Stimulated activated CD4-positive, alpha-beta T cell treated with anti-CD3 and anti-CD28 coated beads, Interleukin-4, amount 100 ng/mL, for 1 hour (primary cell): ENCODE measurements at places on chromosomes 7 and 10.

GRCh38 chr7:158573310-158573709 lies 14.3 kb downstream of the PTPRN2 start:
- no peak for DNase-seq

GRCh38 chr7:70460071-70460470 lies 671.9 kb upstream of the GALNT17 start:
- DNase-seq: no peak

DNA sequence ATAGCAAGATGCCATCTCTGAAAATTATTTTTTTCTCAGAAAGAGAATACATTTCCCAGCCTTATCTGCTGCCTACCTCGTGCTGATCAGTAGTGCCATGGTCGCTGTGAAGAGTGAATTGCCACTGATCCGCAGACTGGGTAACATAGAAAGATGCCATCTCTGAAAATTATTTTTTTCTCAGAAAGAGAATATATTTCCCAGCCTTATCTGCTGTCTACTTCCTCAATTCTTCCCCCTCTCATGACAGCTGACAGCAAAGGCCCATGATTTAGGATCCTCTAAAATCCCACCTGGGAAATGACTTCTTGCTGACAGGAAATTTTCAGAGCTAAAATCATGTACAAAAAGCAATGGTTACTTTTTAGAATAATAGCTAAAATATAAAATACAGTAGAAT lies 92.5 kb upstream of the AHR start:
- DNase-seq: no peak

DNA sequence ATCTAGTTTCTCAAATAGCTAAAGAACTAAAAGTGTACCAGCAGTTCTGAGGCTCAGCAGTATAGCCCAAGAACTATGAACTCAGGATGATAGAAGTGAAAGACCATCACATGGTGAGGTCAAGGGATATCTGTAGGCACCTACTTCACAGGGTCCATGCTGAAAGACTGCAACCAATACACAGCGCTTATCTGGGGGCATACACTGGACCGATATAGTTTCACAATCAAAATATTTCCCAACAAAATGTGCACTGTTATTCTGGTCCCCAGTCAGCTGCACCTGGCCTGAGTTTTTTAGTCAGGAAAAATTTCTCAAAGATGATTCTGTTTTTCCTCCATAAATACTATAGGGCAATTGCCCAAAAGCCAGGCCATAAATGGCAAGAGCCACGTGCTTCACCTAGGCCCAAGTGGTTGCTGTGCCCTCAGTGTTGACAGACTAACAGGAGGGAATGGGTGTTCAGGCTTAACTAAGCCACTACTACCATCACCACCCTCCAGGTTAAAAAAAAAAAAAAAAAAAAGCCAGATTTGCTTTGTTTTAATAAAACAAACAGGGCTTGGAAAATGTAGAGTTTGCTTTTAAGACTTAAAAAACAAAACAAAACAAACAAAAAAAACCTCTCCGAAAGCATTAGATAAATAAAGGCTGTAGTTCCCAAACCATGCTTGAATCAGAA lies 58.5 kb downstream of the OGDH start:
- no peak for DNase-seq

DNA sequence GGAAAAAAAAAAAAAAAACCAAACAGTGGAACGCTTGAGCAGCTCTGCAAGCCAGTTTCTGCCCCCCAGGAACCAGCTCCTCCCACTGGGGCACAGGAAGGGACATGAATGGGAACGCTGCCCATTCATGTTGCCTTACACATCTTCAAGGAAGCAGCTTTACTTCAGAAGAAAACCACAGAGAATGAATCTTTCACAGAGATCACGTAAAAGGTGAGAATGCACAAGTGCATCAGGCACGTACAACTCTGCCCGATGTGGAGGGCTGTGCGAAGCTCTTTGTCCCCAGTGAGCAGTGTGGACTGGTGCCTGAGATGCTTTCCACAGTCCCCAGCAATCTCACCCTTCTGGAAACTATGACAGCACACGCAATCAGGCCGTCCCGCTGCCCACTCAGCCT lies 106.2 kb downstream of the DLG5 start:
- DNase-seq: no peak

- DNase-seq: no peak
Observed at GRCh38 chr10:124385627-124386185, 33.0 kb downstream of the OAT start.

DNA sequence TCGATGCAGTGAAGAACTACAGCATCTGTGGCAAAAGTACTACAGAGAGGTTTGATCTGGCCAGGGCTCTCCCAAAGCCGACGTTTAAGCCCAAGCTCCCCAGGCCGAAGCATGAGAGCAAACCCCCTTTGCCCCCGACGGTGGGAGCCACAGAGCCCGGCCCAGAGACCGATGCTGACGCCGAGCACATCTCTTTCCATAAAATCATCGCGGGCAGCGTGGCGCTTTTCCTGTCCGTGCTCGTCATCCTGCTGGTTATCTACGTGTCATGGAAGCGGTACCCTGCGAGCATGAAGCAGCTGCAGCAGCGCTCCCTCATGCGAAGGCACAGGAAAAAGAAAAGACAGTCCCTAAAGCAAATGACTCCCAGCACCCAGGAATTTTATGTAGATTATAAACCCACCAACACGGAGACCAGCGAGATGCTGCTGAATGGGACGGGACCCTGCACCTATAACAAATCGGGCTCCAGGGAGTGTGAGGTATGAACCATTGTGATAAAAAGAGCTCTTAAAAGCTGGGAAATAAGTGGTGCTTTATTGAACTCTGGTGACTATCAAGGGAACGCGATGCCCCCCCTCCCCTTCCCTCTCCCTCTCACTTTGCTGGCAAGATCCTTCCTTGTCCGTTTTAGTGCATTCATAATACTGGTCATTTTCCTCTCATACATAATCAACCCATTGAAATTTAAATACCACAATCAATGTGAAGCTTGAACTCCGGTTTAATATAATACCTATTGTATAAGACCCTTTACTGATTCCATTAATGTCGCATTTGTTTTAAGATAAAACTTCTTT lies 2.3 kb downstream of the LRRTM3 start:
- no peak for DNase-seq

- DNase-seq: no peak
Observed at GRCh38 chr10:106405141-106405540, 759.4 kb downstream of the SORCS1 start.

DNA sequence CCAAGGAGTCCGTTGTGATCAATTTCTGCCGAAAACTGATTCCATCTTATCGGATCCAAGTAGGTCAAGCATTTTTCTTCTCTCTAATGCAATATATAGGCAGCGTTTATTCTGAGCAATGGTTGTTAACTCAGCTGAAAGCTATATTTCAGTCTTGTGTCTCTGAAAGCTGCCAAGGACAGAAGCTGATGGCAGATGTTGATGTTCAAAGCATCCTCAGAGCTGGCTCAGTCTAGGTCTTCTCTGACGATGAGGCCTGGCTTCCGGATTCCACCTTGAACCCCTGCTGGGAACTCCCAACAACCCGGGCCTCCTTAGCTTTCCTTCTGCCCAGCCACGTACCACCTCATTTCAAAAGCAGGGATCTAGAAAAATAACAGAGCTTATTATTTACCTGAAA lies 863.6 kb downstream of the NRG3 start:
- DNase-seq: no peak

DNA sequence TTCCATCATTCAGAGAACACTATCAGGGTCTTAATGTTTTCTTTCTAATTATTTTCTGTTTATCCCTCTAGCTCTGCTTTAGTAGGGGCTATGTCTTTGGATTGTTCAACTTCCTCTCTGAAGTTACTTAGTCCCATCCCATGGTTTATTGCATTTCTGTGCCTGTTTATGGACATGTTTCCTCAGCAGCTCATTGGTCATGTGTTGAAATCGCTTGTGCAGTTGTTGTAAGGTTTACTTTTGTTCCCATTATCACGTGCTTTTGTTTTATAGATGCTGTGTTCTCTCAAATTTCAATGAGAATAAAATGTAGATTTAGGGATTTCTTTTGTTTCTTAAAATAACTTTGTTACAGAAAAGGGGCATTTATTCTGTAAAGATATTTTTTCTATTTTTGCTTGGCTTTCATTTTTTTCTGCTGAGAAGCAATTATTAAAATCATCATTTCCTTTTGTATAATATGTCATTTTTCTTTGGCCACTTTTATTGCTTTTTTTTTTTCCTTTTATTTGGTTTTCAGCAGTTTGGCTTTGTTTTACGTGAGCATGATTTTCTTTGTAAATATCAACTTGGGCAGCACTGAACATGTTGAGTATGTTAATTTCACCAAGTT lies 110.9 kb downstream of the CCDC7 start:
- no peak for DNase-seq

DNA sequence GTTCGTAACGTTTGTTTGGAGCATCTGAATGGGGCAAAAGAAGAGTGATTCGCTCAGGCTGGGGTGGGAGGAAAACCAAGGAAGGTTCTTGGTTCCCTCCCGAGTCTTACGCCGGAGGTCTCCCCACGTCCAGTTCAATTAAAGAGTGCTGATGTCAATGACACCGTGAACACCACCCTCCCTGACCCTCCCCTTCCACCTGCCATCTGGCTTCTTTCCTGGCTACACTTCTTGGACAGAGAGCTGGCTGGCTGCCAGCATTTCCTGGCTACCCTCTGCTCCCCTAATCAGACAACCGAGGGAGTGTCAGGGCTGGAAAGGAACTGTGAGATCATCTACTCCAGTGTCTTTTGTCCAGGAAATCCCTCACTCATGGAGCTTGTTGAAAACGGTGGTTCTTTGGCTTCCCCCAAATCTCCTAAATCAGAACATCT lies 24.1 kb upstream of the FFAR4 start:
- DNase-seq: no peak

DNA sequence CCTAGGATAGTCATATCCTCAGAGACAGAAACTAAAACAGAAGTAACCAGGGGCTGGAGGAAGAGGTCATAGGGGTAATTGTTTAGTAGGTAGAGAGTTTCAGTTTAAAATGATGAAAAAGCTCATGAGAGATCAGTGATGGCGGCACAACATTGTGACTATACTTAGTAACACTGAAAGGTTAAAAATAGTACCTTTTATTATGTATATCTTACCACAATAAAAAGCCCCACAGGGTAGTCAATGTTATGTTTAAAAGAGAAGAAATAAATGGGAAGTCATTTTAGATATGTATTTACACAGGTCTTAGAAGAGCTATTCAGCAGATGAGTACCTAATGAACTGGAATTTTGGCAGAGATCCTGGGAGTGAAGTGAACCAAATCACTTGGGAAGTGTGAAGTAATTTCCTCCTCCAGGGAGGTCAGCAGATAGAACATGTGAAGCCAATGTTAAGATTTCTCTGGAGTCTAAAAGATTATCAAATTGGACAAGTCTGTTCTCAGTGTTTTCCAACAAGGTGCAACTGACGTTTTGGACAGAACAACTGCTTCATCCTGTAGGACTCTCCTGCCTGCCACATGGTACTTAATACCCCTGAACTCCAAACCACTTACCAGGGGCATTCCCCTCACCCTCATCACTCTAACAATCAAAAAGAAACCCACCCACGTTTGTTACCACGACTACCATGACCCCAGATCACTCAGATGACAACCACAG lies 6.4 kb downstream of the CDCA7L start:
- peak; percentile 28 for DNase-seq

DNA sequence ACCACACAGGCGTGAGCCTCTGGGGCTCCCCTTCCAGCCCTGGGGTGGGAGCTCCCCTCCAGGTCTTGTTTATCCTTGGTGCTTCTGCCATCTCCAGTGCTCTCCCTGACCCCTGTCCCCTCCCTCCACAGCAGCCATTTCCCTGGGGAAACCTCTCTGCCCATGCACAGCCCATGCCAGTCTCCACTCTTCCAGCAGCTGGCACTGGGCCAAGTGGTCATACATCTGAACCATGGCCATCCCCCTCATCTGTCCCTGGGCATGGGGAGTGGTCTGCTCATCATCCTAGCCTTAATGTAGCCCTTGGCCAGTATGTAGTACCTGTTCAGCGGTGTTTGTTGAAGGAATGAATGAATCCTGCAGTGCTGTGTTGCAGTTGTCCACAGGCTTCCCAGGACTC lies 172.4 kb upstream of the ZNF32 start:
- DNase-seq: no peak

GRCh38 chr7:17580141-17580540 lies 281.7 kb downstream of the AHR start:
- DNase-seq: no peak

DNA sequence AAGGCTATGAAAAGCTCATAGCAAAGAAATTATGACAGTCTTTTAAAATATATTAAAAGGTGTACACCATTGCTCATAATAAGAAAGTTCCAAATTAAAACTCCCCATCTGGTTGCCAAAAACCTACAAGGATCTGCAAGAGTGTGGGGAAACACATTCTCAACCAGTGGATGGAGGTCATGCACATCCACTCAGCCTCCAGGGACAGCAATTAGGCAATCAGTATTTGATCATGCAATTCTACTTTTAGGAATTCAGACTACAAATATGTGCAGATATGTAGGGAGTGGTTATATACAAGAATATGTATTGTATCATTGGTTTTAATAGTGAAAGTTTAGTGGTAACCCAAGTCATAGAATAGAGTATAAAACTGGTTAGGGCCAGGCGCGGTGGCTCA lies 157.8 kb downstream of the FGFR2 start:
- DNase-seq: no peak

GRCh38 chr7:106071356-106071998 lies 40.6 kb downstream of the SYPL1 start:
- peak; percentile 25 for DNase-seq

DNA sequence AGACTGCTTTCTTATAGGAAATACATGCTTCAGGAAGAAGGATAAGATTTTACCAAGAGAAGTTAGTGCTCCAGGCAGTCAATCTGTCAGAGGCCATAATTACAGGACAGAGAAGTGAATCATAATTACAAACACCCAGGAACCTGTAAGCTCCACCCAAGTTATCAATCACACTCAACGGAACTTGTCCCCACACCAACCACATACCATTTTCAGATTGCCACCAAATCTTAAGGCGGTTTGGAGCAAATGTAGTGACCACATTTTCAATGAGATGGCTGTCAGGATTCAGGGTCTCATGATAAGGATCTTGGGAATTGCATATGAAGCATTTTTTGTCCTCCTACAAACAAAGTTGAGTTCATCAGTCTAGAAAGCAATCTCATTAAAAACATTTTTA lies 4.8 kb downstream of the LAMB1 start:
- no peak for DNase-seq

DNA sequence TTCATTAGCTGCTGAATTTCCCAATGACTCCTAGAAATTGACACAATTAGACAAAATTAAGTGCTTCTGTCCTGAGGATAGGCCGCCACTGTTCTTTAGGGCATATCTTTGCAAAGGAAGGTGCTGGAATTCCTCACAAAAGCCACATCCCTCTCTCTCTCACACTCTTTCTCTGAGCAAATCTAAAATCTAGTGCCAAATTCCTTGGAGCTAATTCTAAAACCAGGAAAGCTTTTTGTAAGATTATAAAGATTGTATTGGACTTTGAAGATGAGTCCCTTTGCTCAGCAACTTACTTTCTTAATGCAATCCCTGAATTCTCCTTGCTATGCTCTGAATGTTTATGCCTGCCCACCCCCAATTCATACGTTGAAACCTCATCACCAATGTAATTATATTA lies 288.9 kb downstream of the KCNMA1 start:
- DNase-seq: no peak

- no peak for DNase-seq
Observed at GRCh38 chr10:132662186-132662920, 123.6 kb downstream of the NKX6-2 start.
